ENCODE measurements at places on chromosomes 5 and 9. TPM values are rescaled to one million over a fixed set of nuclear protein-coding genes. Genes with fewer than 3 reads are reported as not detected.

DNA sequence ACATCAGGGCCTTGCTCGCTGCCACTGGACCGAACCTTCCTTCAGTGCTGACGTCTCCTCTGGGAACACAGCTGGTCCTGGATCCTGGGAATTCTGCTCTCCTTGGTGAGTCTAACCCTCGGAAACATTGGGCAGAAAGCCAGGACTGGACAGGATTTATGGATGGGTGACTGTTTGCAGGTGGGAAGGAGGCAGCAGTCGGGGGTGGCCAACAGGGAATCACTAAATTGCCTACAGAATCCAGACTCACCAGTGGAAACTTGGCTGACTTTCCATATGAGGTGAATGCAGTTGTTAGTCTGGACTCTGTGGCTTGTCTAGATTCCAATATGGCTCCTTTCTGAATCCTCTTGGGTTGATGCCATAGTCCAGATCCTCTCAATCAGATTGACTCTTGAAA lies 203.1 kb downstream of the SAXO1 start:
- no peak for DNase-seq
- no peaks in the 10 kb centered on the region for H3K27me3 ChIP-seq
- H3K36me3 ChIP-seq: no peaks in the 10 kb centered on the region
- H3K27ac ChIP-seq: no peak overlapping the region
- H3K4me3 ChIP-seq: no peak overlapping the region

DNA sequence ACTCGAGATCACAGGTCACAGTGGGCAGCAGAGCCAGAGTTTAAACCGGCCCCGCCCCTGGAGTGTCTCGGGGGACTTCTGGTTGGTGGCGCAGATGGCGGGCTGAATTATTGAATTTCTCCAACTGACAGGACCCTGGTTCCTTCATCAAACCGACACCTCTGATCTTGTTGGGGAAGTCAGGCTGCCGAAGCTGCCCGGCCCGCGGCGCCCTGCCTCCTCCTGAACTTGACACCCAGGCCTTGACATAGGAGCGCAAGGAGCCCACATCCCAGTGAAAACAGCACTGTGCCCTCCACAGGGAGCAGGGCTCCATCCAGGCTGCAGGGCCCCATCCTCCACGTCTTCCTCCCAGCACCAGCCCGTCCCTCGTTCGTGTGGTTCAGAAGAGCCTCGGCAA lies 105.2 kb downstream of the OLFM1 start:
- H3K27me3 ChIP-seq: no peaks in the 10 kb centered on the region
- no peak overlapping the region for H3K4me3 ChIP-seq
- DNase-seq: no peak
- no peak overlapping the region for H3K27ac ChIP-seq
- H3K36me3 ChIP-seq: no peaks in the 10 kb centered on the region

- no peak overlapping the region for H3K4me3 ChIP-seq
- H3K27ac ChIP-seq: no peak overlapping the region
- H3K27me3 ChIP-seq: no peaks in the 10 kb centered on the region
- DNase-seq: no peak
Observed at GRCh38 chr5:2658447-2658846, 93.0 kb downstream of the IRX2 start.

The YIPF5 gene
- total RNA-seq: 54.4 TPM

The NTRK2 gene
- total RNA-seq: 5.3 TPM

GRCh38 chr9:642014-642413 lies 199.5 kb upstream of the DMRT1 start:
- peak overlapping the region; percentile 37 for H3K27ac ChIP-seq
- DNase-seq: no peak
- H3K36me3 ChIP-seq: no peaks in the 10 kb centered on the region
- H3K27me3 ChIP-seq: no peaks in the 10 kb centered on the region

GRCh38 chr5:79495311-79495710 lies 18.6 kb downstream of the HOMER1 start:
- DNase-seq: no peak
- H3K4me3 ChIP-seq: no peak overlapping the region
- no peaks in the 10 kb centered on the region for H3K36me3 ChIP-seq

- no peak for DNase-seq
- H3K4me3 ChIP-seq: no peak overlapping the region
- H3K27me3 ChIP-seq: no peaks in the 10 kb centered on the region
- no peaks in the 10 kb centered on the region for H3K4me1 ChIP-seq
- no peak overlapping the region for H3K27ac ChIP-seq
Observed at GRCh38 chr9:131447148-131447547, 53.3 kb downstream of the PRRC2B start.

The F2RL1 gene
- total RNA-seq: 1.1 TPM

- no peaks in the 10 kb centered on the region for H3K4me1 ChIP-seq
- DNase-seq: no peak
- H3K4me3 ChIP-seq: no peak overlapping the region
- no peaks in the 10 kb centered on the region for H3K27me3 ChIP-seq
- no peaks in the 10 kb centered on the region for H3K36me3 ChIP-seq
Observed at GRCh38 chr5:139523635-139524445, 37.3 kb upstream of the UBE2D2 start.

The SRP19 gene
- total RNA-seq: 44.4 TPM

The GKAP1 gene
- total RNA-seq: 83.7 TPM

DNA sequence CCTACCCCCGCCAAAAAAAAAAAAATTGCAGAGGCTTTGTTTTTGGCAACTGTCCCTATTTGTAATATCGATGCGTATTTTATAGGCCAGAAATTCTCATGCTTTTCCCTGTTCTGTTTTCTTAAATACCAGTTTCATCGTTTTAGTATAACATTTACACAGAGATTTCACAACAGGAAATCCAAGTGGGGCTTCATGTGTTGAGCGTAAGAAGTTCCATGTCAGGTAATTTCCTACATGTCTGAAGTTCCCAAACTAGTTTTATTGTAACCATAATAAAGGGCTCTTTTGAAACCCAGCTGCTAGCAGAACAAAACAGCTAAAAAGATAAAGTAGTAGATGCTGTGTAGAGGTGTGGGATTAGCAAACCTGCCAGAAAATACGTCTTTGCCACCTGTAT lies 4.2 kb downstream of the SMC5 start:
- H3K4me1 ChIP-seq: peaks cover 19% of the 10 kb centered on the region
- no peaks in the 10 kb centered on the region for H3K27me3 ChIP-seq
- no peak overlapping the region for H3K4me3 ChIP-seq
- no peaks in the 10 kb centered on the region for H3K36me3 ChIP-seq
- no peak for DNase-seq
- H3K27ac ChIP-seq: no peak overlapping the region

The CYSRT1 gene
- 5.6 TPM for total RNA-seq

GRCh38 chr9:4979239-4979638 lies 5.8 kb upstream of the JAK2 start:
- no peak for DNase-seq
- no peaks in the 10 kb centered on the region for H3K36me3 ChIP-seq
- no peak overlapping the region for H3K4me3 ChIP-seq
- H3K27ac ChIP-seq: no peak overlapping the region

DNA sequence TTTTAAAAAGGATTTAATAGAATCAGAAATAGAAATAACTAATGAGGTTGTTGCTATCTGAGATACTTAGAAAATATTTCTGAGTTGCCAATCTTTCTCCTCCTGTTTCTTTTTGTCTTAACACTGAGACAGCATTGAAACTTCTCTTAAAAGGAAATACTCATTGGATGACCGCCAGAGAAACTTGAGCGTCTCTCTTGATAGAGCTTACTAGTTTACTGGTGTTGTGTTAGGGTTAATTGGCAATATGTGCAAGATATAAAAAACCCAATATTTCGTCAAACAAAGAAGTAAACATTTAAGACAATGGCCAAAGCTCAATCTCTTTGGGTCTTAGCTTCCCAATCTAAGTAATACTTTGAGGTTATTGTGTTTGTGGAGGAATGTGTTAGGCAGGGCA lies 176.4 kb upstream of the CHD1 start:
- no peaks in the 10 kb centered on the region for H3K4me1 ChIP-seq
- DNase-seq: no peak
- H3K36me3 ChIP-seq: no peaks in the 10 kb centered on the region
- H3K27me3 ChIP-seq: no peaks in the 10 kb centered on the region
- H3K27ac ChIP-seq: no peak overlapping the region
